Lower lobe of right lung (tissue), 2 donors: ENCODE measurements at places on chromosomes 12 and 14. TPM values are rescaled to one million over a fixed set of nuclear protein-coding genes. Genes with fewer than 3 reads are reported as not detected.

The RPS6KL1 gene
- total RNA-seq = 2.0 TPM

GRCh38 chr12:121892673-121893561 is 4.3 kb downstream of the PSMD9 start:
- peaks cover 53% of the 10 kb centered on the region for H3K36me3 ChIP-seq
- no peak overlapping the region for H3K4me3 ChIP-seq
- H3K4me1 ChIP-seq = peaks cover 25% of the 10 kb centered on the region
- H3K27ac ChIP-seq = no peak overlapping the region
- no peaks in the 10 kb centered on the region for H3K27me3 ChIP-seq

DNA sequence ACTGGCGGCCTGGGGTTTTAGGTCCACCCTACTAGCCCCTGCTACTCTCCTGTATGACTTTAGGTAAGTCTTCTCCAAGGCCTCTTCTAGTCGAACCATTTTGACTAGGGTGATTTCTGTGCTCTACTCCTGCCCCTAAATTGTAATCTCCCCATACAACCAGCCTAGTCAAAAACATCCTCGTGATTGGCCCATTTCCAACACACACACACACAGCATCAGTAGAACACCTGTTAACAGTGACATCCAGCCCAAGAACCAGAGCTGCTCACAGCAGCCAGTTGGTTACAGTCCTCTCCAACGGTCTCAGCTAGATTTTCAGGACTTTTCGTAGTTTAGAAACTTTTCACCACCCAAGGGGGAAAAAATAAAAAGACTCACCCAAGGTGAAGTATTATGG is 30.9 kb downstream of the NT5DC3 start:
- no peak for DNase-seq
- H3K4me1 ChIP-seq = peaks cover 22% of the 10 kb centered on the region
- no peak overlapping the region for H3K4me3 ChIP-seq

GRCh38 chr14:96863327-96863985 is 66.3 kb downstream of the VRK1 start:
- H3K4me1 ChIP-seq = no peaks in the 10 kb centered on the region
- no peaks in the 10 kb centered on the region for H3K36me3 ChIP-seq
- no peak overlapping the region for H3K4me3 ChIP-seq
- H3K27ac ChIP-seq = no peak overlapping the region
- H3K27me3 ChIP-seq = no peaks in the 10 kb centered on the region
- DNase-seq = no peak

DNA sequence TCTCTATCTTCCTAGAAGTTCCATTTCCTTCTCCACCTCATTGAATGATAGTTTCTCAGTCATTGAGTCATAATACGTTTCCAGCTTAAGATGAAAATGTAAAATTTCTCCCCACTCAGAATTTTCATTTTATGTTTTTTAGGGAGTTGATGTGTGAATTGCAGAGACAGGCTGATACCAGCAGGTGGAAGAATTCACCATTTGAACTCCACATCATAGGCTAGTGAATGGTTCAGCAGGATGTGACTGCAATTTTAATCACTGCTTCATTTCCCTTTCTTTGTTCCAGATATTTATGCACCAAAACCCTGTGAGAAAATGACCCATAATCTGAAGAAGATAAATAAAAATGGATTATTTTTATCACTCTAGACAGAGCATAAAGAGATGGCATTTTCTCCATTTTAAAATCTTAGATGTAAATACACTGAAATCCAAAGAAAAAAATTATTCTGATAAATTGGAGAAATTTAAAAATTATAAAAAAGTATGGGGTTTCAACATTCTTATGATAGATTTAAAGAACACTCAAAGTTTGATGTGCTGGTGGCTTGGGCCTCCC is 10.6 kb upstream of the PYGL start:
- no peaks in the 10 kb centered on the region for H3K36me3 ChIP-seq
- H3K27ac ChIP-seq = peak overlapping the region; percentile 36
- H3K4me1 ChIP-seq = no peaks in the 10 kb centered on the region
- DNase-seq = no peak

The RFX4 gene
- not detected for total RNA-seq

The AGAP2 gene
- total RNA-seq = 5.7 TPM

The CNTN1 gene
- 12.3 TPM for total RNA-seq

GRCh38 chr12:94545935-94546771 is 86.5 kb upstream of the CEP83 start:
- H3K4me3 ChIP-seq = no peak overlapping the region
- H3K36me3 ChIP-seq = no peaks in the 10 kb centered on the region
- H3K27ac ChIP-seq = no peak overlapping the region
- H3K27me3 ChIP-seq = no peaks in the 10 kb centered on the region
- DNase-seq = peak; percentile 53
- no peaks in the 10 kb centered on the region for H3K4me1 ChIP-seq

- DNase-seq = no peak
- no peak overlapping the region for H3K27ac ChIP-seq
- H3K4me3 ChIP-seq = no peak overlapping the region
- peaks cover 1% of the 10 kb centered on the region for H3K27me3 ChIP-seq
- no peaks in the 10 kb centered on the region for H3K4me1 ChIP-seq
Measured at GRCh38 chr12:13719986-13720385, 261.4 kb downstream of the GRIN2B start.

DNA sequence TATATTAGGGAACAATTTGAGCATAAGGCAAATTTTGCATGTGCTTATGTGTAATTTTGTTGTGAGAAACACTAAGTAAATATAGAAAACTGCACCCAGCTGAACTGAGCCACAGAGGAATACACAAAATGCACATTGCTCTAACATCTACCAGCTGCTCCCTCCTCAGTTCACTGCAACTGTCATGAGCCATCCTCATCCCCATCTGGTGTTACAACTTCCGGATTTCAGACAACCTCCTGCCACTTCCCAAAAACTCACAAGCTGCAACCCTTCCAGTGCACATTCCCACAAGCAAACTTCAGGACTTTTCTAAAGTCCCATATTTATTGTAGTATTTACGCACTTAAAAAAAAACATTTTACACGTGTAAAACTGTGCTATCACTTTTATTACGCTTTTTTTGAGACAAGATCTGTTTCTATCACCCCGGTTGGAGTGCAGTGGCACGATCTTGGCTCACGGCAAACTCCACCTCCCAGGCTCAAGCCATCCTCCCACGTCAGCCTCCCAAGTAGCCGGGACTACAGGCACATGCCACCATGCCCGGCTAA is 169.1 kb upstream of the TBX3 start:
- no peak overlapping the region for H3K4me3 ChIP-seq
- no peaks in the 10 kb centered on the region for H3K27me3 ChIP-seq
- no peaks in the 10 kb centered on the region for H3K36me3 ChIP-seq
